ENCODE measurements at places on chromosomes 16 and 17. TPM values are rescaled to one million over a fixed set of nuclear protein-coding genes. Genes with fewer than 3 reads are reported as not detected.

GRCh38 chr17:54694287-54694887, 206.3 kb upstream of the TOM1L1 start:
- DNase-seq, result peak; percentile 8

GRCh38 chr16:12750554-12750918, 53.2 kb downstream of the CPPED1 start:
- DNase-seq, result no peak

Gene ABHD15
- 0.27 TPM for polyA plus RNA-seq

DNA sequence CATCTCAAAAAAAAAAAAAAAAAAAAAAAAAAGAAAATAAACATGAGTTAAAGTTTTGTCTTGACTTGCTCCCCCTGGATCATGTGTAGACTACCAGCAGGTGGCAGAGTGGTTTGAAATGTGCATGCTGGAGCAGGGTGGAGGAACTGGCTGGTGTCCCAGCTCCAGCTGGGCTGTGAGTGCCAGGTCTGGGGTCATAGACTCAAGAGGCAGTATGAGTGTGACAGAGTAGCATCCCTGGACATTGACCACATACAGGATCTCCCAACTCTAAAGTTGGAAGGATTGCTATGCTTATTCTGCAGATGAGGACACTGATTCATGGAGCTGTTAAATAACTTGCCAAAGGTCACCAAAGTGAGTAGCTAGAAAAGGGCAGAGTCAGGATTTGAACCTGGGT, 198.0 kb upstream of the MPHOSPH6 start:
- DNase-seq, result peak; percentile 66

Gene CRYBA1
- polyA plus RNA-seq, result not detected

GRCh38 chr17:73091770-73092522, 542 bp downstream of the SLC39A11 start:
- peak; percentile 72 for DNase-seq

Gene STAT5A
- polyA plus RNA-seq, result 2.4 TPM

Gene VASN
- polyA plus RNA-seq, result 7.1 TPM
